ENCODE measurements at places on chromosomes 11 and 22.

DNA sequence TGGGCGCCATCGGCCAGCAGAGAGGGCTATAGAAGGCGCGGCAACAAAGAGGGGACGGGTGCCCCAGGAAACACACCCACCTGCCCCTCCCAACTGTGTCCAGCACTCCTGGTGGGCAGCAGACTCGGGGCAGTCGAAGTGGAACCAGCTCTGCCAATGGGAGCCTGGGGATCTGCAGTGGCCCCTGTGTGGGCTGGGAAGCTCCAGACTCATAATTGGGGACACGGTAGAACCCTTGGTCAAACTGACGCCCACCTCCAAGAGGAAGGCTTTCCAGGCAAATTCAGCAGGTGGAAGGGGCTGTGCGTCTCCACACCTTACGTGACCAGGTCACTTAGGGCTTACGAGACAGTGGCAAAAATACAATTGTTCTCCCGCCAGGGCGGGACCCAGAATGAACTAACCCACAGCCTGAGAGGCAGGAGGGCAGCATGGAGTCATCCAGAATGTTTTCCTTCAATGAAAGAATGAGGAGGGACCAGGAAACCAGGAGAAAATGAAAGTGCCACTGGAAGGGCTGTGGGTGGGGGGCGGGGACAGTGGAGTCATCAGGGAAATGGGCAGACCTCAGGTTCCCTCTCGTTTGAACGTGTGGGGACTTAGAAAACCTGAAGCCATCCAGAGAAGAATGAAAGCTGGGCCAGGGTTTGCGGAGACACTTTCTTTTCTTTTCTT is 53.2 kb upstream of the SHANK2 start:
- DNase-seq: no peak

- peak; percentile 43 for DNase-seq
Observed at GRCh38 chr11:18721561-18722292, 4.3 kb downstream of the IGSF22 start.

DNA sequence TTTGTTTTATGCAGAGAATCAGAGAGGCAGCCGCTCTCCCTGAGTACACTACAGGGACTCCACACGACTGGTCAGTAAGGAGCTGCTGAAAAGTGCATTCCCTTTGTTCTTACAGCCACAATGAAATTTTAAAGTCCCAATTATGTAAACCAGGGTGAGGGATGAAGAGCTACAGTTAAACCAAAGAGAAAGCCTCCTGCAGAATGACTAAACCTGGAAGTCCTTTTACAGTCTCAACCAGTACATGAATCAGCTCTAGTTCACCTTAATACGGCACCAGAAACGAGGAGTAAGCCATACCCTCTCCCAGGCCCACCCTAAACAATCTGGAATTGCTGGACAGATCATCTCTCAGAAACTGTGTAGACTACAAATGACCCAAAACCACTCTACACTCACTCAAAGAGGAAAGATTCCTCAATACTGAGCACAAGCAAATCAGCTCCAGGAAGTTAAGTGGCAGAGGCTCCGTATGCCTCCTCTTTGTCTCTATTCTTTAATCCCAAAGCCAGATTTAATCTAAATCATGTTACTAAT is 113.1 kb downstream of the RBFOX2 start:
- DNase-seq: no peak

DNA sequence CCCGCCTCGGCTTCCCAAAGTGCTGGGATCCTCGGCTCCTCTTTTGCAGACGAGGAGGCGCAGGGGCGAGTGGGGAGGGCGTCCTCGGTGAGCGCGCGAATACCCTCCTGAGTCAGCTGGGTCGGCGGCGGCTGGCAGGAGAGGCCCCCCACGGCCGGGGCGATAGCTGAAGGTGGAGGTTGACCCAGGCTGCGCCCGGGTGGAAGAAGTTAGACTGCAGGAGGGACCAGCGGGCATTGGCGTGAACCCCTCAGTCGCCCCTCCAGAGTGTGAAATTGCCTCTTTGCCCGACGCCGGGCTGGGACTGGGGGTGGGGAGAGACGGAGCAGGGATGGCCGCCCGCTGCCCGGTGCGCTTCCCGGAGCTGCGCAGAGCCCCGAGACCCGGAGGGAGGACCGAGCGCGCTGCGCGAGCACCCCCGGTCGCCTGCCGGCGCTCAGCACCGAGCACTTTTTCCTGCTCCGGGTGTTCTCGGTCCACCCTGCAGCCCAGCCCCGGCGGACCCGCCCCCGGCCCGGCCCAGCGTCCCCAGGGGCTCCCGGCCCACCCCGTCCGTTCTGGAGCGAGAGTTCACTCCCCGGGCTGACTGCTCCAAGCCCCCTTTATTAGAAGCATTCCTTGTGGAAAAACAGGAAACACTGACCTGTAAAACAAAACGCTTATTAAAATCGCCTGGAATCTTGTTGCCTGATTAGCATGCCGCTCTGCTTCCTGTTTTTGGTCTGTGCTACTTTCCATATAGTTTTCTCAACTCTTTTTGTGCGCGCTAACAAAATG is 13.7 kb upstream of the CPT1A start:
- no peak for DNase-seq

GRCh38 chr22:27801616-27802345 is at the start of gene MN1:
Gene MN1, minus strand, starts transcription at chr22:27801756. Its CDS starts 1,213 bp downstream, at chr22:27800543.
- DNase-seq: no peak

GRCh38 chr11:66639066-66639813 is 737 bp downstream of the RBM4 start:
- DNase-seq: no peak

Measured in NCI-H1105 (cell line).